ENCODE measurements at places on chromosomes 6 and 20.

DNA sequence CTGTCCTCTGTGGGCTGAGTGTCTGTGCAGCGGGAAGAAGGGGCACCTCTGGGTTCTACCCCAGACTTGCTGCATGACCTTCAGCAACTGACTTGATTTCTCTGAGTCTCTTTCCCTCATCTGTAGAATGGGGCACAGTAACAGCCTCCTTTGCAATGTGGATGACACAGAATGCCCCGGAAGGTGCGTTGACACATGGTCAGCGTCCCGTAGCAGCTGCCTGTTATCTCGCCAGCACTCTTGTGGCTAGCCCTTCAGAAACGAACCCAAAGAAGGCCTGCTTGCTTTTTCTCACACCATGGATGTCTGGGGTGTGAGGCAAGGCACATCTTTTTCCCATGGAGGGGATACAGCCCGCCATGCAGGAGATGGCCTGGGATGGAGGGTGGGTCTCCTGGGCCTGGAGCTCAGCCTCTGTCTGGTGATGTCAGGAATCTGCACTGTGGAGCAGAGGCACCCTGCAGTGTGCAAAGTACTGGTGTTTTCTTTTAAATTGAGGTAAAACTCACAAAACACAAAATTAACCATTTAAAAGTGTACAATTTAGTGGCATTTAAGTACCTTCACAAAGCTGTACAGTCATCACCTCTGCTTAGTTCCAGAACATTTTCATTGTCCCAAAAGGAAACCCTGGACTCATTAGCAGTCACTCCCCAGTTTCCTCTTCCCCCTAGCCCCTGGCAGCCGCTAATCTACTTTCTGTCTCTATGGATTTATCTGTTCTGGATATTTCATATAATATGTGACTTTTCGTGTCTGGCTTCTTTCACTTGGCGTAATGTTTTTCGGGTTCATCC lies 59.8 kb upstream of the FAM83D start:
- no peak for DNase-seq

- no peak for DNase-seq
These were observed 28.1 kb downstream of the TOX2 start for GRCh38 chr20:43942667-43943285.

- DNase-seq, result no peak
These were observed 100.1 kb downstream of the GRM4 start for GRCh38 chr6:34045771-34046170.

DNA sequence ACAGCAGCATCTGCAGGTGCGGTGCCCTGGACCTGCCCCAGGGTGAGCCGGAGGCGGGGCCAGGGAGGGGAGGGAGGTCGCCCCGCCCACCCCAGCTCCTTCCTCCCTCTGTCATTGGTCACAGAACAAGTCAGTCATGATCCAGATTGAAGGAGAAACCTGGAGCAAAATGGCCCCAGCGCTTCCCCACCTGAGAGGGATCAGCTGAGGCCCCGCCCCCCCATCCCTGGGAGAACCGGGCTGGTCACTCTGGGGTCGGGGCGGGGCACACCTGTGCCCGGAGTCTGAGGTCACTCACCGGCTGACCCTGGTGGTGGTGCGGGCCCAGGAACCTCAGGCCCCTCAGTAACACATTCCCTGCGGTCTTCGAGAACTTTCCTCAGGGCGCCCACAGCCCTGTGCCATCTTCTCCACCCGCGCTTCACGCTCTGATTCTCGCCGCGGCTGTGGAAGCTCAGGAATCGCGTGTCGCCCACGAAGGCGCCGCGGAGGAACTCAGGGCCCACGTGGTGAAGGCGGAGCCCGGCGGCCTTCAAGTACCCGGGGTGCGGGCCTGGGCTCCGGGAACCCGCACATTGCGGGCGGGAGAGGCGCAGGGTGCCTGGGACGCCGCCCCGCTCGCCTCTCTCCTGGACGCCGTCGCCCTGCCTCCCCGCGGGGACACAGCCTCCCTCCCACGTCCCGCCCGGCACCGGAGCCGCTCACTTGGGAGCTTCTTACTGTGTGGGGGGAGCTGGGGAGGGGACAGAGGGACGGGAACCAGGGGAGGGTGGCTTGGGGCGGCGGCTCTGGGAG lies 36.4 kb upstream of the HLA-C start:
- DNase-seq, result peak; percentile 33

DNA sequence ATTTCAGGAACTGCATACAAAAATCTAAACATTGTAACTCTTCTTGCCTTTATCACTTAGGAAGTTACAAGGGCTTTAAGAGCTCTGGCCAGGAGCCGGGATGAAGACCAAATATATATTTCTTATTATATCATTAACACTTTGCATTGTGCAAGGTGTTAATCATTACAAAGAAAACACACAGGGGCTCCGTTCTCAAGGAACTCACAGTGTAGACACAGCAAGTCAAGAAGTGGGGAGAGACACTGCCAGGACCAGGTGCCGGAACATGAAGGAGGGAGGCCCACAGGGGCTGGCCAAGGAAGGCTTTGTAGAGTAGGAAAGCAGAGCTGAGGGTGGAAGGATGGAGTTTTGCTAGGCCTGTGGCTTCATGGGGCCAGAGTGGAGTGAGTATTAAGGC lies 17.4 kb downstream of the ITPR3 start:
- no peak for DNase-seq

DNA sequence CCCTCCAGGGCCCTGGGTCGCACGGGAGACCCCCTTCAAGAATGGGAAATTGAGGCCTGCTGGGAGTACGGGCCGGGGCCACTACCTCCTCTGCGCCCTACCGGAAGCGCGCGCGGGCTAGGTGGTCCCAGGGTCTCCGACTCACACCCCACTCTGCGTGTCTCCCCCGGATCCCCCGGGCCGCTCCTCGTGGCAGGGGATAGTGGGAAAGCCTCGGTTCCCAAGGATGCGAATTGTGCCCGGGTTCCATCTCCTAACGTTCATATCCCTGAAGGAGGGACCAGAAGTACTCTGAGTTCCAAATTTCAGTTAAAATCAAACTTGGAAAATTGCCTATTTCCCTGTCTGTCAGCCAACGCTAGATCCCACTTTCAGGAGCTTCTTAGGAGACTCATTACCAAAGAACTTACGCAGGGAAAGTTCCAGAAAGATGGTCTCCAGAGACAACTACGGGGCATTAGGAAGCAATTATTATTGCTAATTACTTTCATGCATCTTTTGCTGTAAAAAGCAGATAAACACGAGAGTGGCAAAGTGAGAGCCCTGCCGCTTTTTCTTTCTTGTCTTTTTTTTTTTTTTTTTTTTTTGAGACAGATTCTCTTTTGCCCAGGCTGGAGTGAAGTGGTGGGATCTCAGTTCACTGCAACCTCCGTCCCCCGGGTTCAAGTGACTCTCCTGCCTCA lies 858 bp downstream of the FAM83D start:
- DNase-seq, result no peak

DNA sequence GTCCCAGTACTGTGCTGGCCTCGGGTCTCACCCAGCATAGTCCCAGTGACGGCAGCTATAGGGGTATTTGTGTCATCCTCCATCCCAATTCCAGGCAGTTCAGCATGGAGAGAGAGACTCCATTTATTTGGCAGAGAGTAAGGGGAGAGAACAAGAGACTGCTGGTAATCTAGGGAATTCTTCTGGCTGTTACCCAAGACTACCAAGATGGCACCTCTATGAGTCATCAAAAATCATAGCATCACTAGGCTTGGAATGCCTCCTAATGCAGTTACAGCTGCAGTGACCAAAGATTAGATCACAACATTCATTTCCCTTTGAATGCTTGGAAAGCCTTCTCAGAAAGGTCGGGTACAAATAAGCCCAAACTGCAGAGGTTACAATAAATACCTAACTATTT lies 660.4 kb upstream of the FLRT3 start:
- DNase-seq, result no peak

DNA sequence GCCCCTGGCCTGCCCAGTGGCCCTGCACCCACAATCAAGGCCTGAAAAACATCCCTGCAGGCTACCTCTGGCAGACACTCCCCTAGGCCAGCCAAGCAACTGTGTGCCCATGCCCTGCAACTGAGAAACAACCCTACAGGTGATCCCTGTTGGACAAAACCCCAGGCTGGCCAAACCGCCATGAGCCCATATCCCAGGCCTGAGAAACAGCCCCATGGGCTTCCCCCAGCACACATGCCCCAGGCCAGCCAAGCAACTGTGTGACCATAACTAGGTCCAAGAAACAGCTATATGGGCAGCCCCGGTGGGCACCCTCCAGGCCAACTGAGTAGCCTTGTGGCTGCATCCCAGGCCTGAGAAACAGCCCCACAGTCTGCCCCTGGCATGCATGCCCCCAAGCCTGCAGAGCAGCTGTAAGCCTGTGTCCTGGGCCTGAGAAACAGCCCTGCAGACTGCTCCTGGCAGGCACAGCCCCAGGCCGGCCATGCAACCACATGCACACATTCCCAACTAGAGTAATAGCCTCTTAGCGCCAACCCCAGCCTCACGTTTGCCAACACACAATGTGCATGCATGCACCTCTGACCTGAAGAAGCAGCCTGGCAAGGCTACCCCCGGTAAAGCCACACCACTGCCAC lies 41.0 kb upstream of the SRSF6 start:
- no peak for DNase-seq

GRCh38 chr6:99091985-99092384 lies 144.2 kb upstream of the FBXL4 start:
- DNase-seq, result no peak

DNA sequence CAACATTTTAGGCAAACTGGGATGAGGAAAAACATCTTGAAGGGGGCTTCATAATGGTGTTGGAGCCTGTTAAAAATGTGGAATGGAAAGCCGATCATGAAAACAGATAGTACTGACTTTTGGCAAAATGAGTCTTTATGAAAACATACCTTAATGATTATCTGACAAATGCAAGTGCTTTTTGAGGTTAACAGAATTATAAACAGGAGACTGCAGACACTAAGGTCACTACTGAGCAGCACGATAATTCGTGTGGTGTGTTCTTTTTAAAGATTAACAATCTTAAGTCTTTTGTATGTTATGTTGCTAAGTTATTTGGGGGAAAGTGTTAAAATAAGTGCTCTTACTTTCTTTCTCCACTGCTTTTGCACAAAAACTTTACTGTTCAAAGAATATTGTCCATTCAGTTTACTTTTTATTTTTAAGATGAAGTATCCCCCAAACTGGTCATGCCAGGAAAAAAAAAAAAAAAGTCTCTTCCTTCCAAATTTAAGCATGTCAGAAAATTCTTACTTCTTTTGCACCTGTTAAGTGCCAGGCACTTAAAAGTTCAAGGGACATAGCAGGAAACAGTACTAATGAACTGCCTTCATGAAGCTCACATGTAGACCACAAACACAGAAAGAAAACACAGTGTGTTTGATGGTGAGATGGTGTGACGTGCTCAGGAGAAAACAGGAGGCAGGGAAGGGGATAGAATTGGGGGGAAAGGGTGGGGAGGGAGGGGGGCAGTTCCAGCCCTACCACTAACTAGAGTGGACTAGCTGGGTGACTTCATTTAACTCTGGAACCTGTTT lies 73.2 kb downstream of the CDYL start:
- DNase-seq, result no peak

- DNase-seq, result no peak
These were observed 206.7 kb upstream of the SULF2 start for GRCh38 chr20:47991875-47992488.

GRCh38 chr20:37728635-37728983 lies 34.8 kb downstream of the CTNNBL1 start:
- DNase-seq, result no peak

- peak; percentile 11 for DNase-seq
These were observed 53.0 kb downstream of the ADAT2 start for GRCh38 chr6:143397227-143398222.

DNA sequence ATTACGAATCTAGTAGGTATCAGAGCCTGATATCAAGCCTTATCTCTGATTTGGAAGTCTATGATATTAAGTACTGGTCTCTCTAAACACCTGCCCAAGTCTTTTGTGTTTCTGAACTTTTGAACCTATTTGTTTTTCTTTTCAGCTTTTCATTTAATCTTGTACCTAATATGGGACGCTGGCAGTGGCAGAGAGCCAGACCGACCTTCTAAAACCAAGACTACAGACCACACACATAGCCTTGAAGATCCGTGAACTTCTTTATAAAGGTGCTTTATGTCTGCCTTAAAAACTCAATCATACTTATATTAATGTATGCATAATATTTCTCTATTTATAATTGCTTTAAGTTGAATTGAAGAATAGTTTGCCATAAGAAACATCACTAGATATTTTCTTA lies 12.6 kb upstream of the PTCHD4 start:
- no peak for DNase-seq

- DNase-seq, result no peak
These were observed 191.8 kb upstream of the RREB1 start for GRCh38 chr6:6915813-6916547.

GRCh38 chr6:64831680-64832079 lies 875.3 kb downstream of the EYS start:
- no peak for DNase-seq

DNA sequence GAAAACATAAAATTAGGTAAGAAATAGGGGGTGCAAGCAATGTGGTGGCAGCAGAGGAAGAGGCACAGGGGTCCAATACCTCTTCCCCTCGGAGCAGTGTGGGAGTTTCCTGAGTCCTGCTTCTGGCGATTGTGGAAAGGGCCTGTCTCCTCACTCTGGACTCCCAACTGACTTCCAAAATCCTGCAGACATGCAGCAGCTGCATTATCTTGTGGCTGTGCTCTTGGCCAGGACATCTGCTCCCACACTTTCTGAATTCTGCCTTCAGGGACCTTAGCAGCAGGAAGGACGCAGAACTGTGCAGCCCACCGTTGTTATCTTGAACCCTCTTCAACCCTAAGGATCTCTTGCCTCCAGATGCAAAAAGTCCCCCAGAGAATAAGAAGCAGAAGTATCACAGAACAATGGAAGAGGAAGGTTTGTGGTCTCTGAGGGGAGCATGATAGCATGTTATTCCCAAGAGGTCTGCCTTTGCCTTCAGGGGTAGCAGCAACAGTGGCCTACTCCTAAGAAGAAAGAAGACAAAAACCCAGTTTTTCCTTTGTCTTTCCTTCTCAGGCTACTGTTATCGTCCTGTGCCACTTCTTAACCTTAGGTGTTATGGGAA lies 102.5 kb upstream of the EMILIN3 start:
- DNase-seq, result no peak

GRCh38 chr6:167324111-167324510 lies 775 bp upstream of the TTLL2 start:
- DNase-seq, result no peak

DNA sequence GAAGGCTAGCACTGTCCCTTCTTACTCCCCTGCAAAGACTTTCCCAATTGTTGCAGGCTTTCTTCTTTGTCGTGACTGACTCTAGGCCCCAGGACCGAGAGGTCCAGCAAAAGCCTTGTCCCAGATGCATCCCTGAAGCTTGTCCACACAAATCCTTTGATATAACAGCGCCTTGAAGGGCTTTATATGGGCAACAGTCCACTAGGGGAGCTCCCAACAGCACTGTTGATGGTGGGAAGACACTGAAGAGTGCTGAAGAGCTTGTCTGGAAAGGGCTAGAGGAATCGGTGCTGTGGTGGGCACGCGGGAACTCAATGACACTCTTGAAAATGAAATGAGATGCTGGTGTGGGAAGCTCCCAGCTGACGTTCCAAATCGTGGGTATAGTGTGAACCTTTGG lies 316.1 kb upstream of the CDH4 start:
- DNase-seq, result no peak

DNA sequence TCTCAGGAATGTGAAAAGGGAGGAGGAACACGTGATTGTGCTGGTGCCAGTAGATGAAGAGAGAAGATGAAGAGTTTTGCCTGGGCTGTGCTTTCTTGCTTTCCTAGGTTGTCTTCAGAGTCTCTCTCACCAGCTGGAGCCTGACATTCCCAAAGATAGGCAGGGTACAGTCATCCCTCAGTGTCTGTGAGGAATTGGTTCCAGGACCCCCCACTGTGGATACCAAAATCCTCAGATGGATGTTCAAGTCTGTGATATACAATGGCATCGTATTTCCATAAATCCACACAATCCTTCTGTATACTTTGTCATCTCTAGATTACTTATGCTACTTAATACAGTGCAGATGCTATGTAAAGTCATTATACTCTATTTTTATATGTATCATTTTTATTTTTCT lies 113.5 kb downstream of the SAMD5 start:
- DNase-seq, result no peak
